ENCODE measurements at places on chromosomes 1 and 21. TPM values are rescaled to one million over a fixed set of nuclear protein-coding genes. Genes with fewer than 3 reads are reported as not detected.

IL19 gene
- 0.11 TPM for total RNA-seq

FGR gene
- total RNA-seq = not detected

CYP4X1 gene
- not detected for total RNA-seq

AMY1B gene
- total RNA-seq = not detected

ACTL8 gene
- total RNA-seq = 1.7 TPM

WNT9A gene
- total RNA-seq = 6.9 TPM

AMPD1 gene
- total RNA-seq = not detected

TIE1 gene
- total RNA-seq = not detected

ESPN gene
- 0.57 TPM for total RNA-seq

IGSF3 gene
- 15.6 TPM for total RNA-seq

C4BPA gene
- total RNA-seq = 0.50 TPM

IRF6 gene
- 0.14 TPM for total RNA-seq

LEPR gene
- 2.6 TPM for total RNA-seq

UMODL1 gene
- total RNA-seq = not detected

REN gene
- total RNA-seq = not detected

TMEM52 gene
- total RNA-seq = 1.2 TPM

CDK18 gene
- 0.76 TPM for total RNA-seq

CCDC28B gene
- 1.8 TPM for total RNA-seq

PLPPR5 gene
- not detected for total RNA-seq

CAPZB gene
- total RNA-seq = 233 TPM

RHD gene
- total RNA-seq = not detected

SCNM1 gene
- total RNA-seq = 45.8 TPM

TFF2 gene
- total RNA-seq = not detected

POFUT2 gene
- 19.2 TPM for total RNA-seq

PTGFR gene
- not detected for total RNA-seq

LCE1E gene
- total RNA-seq = not detected

PROK1 gene
- total RNA-seq = not detected

CCDC185 gene
- total RNA-seq = 0.03 TPM

PRAMEF13 gene
- 0.07 TPM for total RNA-seq

FMO5 gene
- total RNA-seq = 1.1 TPM

CFHR1 gene
- not detected for total RNA-seq
